AG04450 (cell line): ENCODE measurements at places on chromosomes 7 and 10.

DNA sequence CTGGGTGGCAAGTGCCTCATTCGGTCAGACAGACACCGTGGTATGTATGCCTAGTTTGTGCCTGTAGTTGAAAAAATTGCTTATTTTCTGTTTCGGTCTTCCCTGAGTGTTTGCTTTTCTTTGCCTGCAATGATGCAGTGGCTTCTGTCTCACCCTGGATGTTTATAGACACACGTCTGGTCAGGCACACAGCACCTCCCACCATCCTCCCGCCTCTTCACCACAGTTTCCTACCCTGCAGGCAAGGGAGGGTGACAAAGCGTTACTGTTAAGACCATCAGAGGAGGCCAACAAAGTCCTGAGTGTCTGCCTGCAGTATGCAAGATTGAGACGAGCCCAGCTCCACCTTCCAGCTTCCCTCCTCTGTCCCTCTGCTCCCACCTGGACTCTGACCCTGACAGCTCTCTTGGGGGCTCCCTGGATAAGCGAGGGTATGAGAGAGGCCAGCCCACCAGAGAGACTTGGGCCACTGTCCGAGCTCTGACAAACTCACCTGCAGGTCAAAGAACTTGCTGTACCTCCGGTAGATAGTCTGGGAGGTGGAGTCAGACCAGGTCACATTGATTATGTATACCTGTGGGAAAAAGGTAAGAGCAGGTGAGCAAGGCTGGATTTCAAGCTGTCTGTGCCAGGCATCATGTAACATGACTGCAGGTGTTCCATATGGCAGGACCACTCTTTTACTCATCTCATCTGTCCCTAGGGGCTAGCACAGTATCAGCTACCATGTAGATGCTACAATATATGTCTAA is 54.4 kb downstream of the SH3PXD2A start:
- no peak for DNase-seq

- DNase-seq = no peak
Measured at GRCh38 chr10:78307576-78307975, 273.9 kb downstream of the RPS24 start.

DNA sequence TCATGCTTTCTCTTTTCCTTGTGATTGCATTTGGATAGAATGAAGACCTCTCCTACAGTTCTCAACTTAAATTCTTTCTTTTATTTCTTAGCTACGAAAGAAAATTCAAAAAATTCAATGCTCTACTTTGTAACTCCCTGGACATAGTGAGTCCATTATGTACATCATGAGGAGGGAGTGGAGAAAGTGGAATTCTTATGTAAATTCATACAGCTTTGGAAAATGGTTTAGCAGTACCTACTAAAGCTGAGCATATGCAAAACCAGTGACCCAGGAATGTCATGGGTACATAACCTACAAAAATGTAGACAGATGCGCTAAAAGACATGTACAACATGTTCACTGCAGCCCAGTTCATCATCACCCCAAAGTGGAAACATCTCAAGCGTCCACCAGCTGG is 8.8 kb upstream of the PRKCQ start:
- DNase-seq = no peak

DNA sequence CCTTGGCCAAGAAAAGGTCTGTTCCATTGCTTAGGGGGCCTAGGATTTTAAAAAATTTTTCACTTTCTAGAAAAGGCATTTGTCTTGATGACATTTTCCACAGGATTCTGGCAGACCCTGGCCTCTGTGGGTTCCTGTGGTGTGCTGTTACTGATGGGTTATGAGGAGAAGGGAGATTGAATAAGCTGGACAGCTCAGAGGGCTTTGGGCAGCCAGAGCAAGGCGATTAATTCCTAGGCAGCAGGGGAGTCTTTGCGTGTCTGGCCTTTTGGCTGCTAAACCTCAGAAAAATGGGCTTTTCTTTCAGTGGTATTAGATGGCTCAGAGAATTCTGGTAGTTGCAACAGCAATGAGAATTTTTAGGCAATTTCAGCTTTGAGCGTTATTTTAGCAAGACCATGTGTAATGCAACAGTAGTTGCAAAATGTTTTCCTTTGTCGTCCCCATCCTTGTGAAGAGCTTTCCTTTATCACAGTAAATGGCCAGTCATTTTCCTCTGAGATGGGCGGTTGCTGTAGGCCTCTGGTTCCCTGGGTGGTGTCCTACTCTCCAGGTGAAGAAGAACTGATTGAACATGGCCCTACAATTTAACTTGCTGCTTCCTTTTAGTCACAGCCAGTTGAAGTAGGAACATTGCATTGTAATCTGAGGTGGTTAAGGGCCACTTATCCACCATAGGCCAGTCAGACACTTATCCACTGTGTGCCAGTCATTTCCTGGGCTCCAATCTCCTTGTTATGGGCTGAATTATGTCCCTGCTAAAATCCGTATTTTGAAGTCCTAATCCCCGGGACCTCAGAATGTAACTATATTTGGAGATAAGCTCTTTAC is 43.2 kb downstream of the SH2D4B start:
- no peak for DNase-seq

DNA sequence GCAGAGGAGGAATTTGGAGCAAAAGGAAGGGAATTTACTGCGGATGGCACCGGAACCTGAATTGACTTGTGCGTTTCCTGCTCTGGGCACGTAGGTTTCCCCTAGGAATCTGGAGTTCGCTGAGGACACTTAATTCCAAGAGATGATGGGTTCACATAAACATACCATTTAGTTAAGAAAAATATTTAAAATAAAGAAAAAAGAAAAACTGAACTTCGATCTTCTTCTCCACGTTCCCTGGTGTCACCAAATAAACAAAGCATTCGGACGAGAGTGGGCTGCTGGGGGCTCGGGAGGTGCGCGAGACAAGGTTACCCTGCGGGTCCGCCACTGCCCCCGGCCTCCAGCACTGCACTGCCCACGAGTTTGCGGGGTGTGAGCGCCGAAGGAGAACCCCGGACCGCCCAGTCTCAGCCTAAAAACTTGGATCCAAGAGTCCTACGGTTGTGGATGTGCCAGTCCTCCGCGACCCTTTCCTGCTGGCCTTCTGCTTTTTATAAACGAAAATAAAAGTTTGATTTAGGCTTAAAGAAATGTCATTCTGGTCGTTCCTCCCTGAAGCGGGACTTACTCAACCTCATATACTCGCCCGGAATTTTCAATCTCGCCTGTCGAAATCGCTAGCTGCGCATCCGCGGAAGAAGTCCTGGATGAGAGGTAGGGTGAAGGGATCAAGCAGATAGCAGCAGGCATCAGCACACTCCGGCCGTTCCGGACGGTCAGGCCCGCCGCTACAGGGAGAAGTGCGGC is 30.3 kb downstream of the SKIDA1 start:
- no peak for DNase-seq

DNA sequence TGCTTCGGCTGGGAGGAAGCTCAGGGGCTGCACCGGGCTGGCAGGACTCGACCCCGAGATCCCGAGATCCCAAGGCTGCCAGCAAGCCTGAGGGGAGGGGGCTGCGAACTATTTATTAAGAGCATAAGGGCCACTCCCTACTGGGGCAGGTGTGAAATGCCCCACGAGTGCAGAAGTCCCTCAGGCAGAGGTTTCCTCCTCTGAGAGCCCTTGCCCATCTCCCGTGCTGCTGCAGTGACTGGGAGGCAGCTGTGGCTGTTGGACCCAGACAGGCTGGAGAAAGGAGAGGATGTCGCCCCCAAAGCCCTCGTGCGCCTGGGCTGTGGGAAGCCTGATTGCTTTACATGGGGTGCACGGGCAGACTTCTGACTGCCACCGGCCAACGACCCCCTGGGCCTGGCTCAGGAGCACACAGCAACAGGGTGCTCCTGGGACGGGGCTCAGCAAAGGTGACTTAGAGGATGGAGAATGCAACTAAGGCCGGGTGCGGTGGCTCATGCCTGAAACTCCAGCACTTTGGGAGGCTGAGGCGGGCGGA is 39.8 kb downstream of the RGS10 start:
- DNase-seq = no peak

GRCh38 chr7:70577078-70577477 is 554.9 kb upstream of the GALNT17 start:
- DNase-seq = no peak

DNA sequence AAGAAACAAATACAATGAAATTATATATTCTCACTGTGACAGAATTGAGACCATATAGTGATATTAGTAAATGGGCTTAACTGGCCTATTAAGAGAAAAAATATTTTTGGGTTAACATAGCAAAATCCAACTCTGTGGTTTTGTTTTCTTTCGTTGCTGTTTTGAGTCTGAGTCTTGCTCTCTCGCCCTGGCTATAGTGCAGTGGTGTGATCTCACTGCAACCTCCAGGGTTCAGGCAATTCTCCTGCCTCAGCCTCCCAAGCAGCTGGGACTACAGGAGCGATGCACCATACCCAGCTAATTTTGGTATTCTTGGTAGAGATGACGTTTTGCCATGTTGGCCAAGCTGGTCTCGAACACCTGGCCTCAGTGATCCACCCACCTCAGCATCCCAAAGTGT is 15.3 kb downstream of the TRIM24 start:
- DNase-seq = no peak

GRCh38 chr10:131757285-131758058 is 143.3 kb upstream of the PPP2R2D start:
- DNase-seq = no peak

GRCh38 chr7:101764221-101764620 is 53.2 kb upstream of the CUX1 start:
- DNase-seq = no peak

- no peak for DNase-seq
Measured at GRCh38 chr7:66737667-66738066, 2.9 kb upstream of the RABGEF1 start.

GRCh38 chr10:76874896-76875295 is 762.7 kb downstream of the KCNMA1 start:
- no peak for DNase-seq

GRCh38 chr10:76632767-76633051 is 1004.9 kb downstream of the KCNMA1 start:
- DNase-seq = no peak

GRCh38 chr7:38938001-38938485 is 29.1 kb upstream of the VPS41 start:
- no peak for DNase-seq

- no peak for DNase-seq
Measured at GRCh38 chr7:138918176-138918575, 63.0 kb downstream of the KIAA1549 start.

- no peak for DNase-seq
Measured at GRCh38 chr7:156790264-156790663, 102.7 kb downstream of the LMBR1 start.

- DNase-seq = no peak
Measured at GRCh38 chr7:50397320-50397970, 52.7 kb downstream of the FIGNL1 start.

DNA sequence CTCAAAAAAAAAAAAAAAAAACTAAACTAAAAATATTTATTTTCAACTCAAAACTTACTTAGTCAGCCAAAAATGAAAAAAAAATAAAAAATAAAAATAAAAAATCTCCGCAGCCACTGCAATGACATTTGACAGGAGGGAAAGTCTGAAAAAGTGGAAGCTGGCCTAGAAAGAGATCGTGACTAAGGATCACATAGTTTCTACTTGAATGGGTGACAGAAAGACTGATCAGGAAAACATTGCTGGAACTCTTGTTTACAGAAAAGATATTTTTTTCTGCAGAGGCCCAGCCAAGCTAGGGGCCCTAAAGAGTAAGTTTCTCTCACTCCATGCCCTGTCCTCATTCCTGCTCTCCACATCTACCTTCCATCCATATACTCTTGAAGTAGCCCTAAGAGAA is 92.8 kb upstream of the KCND2 start:
- no peak for DNase-seq

DNA sequence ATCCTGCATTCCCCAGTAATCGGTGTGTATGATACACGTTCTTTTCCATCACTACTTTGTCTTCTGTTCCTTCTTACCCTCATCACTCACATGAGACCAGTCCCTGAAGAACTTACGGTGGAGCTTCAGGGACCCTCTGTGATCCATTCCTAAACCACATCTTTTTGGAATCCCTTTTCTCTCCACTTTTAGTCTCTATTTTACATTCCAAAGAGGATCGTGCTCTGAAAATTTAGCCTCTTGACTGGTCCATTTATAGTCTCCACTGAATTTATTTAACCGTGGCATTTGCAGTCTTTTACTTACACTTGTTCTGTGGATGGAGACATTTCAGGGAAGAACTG is 109.1 kb downstream of the NT5C2 start:
- DNase-seq = no peak
